CD4-positive, alpha-beta T cell treated with Interleukin-21 for 1 hour (primary cell): ENCODE measurements at places on chromosomes 6 and 20.

DNA sequence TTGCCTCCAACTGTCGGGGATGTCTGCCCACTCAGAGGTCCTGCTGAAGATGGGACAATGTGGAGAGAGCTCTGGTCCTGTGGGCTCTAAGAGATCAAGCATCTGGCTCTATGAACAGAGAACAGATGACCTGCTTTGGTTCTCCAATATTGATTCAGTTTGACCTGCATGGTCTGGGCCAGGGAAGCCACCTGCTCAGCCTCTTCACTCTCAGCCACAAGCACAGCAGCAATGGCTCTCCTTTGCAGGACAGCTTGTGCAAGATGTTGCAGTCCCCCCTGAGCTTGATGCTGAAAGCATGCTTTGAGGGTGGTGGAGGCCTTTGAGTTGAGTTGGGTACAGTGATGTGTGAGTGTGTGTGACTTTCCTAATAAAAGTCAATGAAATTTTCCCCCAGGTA, 18.6 kb upstream of the MCM3 start:
- no peak for DNase-seq

GRCh38 chr20:41261260-41261659, 56.3 kb downstream of the ZHX3 start:
- no peak for DNase-seq

GRCh38 chr20:50731930-50732690, 730 bp downstream of the PARD6B start:
- DNase-seq: peak; percentile 3

DNA sequence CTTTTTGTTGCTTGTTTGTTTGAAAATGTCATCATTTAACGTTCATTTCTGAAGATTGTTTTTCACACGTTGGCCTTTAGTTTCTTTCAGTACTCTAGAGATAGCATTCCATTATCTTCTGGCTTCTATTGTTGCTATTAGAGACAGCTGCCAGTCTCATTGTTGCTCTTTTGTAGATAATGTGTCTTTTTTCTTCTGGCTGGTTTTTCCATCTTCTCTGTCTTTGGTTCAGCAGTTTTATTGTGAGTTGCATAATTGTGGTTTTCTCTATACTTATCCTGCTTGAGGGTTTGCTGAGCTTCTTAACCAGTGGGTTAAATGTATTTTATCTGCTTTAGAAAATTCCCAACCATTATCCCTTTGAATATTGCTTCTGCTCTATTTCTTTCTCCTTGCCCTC, 23.2 kb upstream of the AIG1 start:
- DNase-seq: no peak

- no peak for DNase-seq
Measured at GRCh38 chr6:24721461-24722215, 2.7 kb upstream of the C6orf62 start.

DNA sequence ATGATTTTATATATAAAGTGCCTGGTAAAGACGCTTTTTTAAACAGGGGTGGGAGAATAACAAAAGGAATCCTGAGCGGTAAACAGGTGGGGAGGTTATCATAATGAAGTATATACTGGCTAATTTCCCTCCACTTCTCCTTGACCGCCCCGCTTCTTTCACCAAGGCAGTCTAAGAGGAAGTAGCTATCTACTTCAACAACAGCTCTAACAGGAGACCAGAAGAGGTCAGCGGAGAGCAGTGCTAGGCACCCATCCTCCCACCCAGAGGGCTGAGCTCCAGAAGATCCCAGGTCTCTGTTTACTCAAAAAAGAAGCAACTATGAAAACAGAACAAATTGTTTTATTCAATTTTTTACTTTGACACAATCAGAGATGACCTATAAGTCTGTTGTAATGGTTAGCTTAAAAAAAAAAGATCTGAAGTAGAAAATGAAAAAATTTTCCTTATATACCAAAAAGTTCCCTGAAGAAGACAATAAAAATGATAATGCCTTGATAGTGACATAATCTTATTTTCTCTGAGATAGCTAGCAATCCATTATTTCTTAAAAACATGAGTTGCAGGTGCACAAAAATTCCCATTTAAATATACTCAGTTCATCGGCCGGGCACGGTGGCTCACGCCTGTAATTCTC, 141.1 kb downstream of the PDSS2 start:
- DNase-seq: peak; percentile 17

DNA sequence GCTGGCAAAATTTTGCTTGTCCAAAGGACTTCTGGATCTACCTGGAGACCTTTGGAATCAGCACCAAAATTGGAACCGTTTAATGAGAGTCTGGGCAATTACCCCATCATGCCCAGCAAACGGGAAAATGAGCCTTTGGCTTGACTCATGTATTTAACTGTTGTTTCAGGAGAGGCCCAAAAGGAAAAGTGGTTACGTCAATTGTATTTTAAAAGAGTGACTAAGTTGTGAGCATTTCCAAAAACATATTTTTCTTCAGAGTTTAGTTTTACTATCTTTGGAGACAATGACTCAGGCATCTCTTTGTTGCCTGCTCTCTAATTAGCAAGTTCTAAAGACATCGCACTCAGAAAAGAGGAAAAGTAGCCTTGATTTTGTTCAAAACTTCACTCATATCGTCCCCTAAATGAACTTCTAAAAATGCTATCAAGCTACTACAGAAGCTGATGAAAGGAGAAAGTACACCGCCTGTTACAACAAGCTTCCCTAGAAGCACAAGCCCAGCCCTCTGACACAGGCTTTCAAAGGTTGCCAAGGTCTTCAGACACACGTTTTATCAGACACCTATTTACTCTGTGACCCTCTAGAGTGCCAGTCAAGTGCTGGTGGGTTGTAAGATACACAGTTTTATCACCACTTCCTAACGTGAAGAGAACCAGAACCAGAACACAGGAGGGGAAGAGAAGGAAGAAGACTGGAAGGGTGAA, 146.2 kb downstream of the TBX18 start:
- DNase-seq: no peak

DNA sequence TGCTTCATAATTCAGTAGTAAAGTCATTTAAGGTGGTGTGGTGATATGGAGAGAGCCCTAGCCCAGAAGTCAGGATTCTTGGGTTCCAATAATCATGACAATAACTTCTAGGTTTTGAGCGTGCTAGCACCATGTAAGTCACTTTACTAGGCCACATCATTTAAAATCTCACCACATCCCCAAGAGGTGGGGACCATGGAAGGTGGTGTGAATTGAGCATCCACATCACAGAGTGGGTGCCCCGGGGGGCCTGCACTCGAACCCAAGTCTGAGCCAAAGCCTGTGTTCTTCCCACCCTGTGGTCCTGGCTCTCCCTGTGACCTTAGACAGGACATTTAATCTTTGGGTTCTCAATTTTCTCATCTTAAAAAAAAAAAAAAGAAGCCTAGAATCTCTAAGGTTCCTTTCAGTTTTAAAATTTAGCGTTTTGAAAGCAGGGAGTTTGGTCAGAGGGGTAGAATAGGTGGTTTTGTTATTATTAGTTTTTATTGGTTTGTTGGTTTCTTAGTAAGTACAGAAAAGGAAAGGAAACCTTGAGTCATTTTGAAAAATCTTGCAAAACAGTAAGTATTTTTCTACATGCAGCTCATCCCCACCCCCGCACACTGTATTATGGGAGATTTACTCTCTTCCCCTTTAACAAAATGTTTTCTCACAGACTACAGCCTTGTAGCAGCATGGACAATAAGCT, 26.4 kb downstream of the ARMC2 start:
- DNase-seq: peak; percentile 45

DNA sequence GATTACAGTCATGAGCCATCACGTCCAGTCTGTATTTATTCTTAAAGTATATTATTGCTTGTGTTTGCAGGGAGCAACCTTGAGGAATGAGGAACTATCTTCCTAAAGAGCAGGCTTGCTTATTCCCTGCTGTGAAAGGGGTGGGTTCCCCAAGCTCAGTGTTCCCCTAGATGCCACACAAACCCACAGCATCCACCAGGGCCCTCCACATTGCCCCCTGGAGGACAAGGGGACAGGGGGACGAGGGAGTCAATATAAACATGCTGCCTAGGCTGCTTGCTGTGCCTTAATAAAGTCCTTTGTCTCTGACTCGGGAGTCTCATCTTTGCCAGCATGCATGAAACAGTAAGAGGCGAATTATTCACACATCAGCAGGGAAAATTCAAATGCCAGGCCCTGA, 8.0 kb upstream of the IDH3B start:
- DNase-seq: no peak

- no peak for DNase-seq
Measured at GRCh38 chr6:41201764-41202173, 820 bp upstream of the TREML2 start.

DNA sequence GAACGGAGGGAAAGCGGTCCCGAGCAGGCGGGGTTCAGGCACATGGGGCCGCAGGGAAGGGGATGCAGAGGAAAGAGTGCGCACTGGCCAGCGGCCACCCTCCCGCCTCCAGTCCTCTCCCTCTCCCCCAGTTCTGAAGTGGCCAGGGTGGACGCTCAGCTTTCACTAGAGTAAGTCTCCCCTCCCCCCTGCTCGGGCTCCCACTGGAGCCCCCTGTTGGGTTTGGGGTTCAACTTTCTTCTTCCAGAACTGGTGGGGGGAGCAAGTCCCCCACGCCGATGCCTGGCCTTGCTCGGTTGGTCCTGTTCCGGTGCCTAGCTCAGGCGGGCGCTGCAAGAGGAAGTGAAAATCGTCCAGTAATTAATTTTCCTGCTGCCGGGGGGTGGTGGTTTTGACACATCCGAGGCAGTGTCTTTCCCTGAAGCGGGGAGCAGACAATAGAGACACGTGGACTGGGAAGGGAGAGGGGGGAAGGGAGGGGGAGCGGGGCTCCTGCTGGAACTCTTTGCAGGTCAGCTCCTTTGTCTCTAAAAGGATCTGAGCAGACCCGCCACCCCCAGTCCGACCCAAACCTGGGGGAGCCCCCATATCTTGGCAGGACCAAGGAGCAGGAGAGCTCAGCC, 824 bp upstream of the SCRT2 start:
- DNase-seq: no peak

GRCh38 chr6:111858347-111858746, 14.9 kb downstream of the FYN start:
- DNase-seq: no peak

DNA sequence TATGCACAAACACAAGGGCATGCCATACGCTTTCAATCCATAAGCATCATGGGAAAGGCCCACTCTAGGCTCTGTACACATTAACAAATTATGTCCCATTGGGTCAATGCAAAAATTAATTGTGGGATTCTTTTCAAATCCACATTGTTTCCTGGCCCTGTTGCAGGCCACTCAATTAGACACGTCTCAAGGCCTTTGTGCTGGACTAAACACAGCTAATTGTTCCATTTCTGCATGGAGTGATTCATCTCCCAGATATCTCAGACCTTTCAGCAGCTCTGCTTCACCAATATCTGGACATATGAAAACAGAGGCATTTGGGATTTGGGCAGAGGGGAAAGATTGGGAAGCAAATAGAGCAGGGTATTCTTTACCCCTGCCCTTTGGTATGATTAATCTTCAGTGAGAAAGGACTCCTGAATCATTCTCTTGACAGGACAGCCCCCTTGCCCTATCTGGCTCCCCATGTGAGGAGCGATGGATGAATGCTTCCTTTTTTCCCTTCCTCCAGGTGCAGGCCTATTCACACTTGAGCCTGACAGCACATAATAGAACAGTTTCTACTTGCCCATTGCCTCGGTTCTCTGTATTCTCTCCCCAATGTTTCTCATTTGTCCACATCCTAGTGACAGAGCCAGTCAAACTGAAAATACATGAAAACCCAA, 547.6 kb downstream of the HAO1 start:
- DNase-seq: no peak

DNA sequence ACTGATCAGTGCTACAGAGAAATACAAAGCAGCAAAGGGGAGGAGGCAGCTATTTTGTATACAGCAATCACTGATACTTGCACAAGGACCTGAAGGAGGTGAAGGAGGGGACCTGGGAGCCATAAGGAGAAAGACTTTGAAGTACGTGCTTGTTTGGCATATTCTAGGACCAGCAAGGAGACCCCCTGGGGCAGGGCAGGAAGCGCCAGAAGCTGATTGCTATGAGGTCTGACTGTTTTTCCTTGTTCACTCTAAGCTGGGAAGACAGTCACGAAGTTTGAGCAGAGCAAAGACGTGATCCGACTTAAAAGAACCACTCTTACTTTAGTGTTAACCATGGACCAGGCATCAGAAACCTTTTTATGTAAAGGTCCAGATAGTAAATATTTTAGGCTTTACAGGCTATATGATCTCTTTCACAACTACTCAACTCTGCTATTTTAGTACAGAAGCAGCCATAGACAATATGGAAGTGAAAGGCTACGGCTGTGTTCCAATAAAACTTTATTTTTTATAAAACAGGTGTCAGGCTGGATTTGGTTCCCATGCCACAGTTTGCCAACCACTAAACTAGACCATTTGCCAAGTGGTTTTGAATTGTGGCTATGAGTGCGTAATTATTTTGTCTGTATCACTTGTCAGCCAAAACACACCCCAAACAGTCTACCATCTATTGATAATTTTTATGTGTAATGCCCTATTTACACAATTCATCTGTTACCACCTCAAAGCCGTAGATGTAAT, 217.9 kb downstream of the PRL start:
- DNase-seq: no peak

- DNase-seq: no peak
Measured at GRCh38 chr6:47358440-47359225, 48.9 kb upstream of the TNFRSF21 start.

DNA sequence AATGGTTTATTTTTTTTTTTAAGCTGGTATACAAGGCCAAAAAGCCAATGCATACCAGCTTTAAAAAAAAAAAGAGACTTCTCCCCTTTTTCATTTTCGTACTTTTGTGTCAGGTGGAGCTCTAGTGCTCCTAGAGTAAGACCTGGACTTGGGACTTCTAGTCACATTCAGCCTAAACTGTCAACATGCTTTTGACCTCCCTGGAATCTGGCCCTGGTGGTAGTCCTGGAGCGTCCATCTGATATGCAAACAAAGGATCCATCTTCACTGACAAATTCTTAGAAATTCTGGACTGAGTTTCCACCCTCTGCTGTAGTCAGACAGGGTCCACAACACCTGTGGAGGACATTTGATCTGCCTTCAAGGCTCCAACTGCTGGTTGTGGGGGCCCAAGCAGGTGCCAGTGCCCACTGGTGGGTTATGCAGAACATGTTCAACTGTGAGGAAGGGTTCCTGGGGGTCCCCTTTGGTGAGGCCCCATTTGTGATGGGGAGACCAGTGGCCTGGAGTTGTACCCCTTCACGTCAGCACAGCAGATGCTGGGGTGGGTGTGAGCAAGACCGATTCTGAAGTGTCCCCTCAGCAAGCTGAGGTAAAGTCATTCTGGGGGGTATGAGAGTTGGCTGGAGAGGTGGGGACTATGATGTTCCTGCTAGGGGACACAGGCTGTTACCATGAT, 12.6 kb upstream of the PCMTD2 start:
- no peak for DNase-seq

DNA sequence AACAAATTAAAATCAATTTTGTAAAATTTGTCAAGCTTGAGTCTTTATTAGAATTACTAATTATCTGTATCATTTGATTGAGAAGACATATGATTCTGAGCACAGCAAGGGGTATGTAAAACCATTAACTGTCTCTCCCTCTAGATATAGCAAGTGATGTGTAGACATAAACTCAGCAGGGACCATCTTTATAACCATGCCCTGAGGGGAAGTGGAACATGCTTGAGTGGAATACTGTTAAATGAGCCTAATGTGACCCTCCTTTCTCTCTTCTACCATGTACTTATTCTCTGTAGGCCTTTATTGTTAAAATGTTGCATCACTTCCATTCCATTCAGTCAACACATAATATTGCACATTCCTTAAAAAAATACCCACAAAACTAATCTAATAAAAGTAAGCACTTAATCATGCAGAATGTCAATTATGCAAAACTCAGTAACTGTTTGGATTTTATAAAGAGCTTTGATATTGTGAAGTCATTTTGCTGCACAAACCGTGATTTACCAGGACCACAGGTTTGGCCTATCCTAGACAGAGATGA, 896.6 kb upstream of the MANEA start:
- no peak for DNase-seq

GRCh38 chr6:25750906-25751305, 3.6 kb upstream of the SLC17A4 start:
- no peak for DNase-seq
